ENCODE measurements at places on chromosomes 7 and 10.

DNA sequence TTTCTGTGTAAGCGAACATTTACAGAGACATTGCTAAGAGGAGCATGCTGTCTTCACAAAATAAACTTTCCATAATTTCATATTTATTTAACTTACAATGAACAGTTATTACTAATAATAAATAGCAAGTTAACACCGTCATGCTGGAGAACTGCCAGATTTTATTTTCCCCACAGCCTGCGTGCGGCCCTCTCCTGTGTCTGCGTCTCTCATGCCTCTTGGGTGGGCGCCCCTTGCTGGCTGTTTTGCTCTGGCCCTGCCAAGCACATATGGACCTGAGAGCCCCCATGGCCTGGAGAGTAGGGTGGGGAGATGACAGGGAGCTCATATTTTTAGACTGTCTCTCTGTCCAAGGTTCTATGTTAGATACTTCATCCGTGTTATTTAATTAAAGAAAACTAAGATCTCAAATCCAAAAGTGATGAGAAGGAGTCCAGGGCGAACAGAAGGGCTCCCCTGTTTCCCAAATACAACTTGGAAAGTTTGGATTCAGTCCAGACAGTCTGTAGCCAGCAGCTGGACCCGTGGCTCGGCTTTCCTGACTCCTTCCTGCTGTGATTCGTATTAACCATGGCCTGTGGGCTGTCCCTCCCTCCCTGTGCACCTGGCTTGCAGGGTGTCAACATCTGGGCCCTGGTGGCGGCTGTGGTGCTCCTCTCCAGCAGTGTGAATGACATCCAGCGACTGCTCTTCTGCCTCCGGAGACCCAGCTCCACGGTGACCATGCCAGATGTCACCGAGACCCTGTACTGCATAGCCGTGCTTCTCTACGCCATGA, 20.5 kb downstream of the FBH1 start:
- no peak for DNase-seq

- no peak for DNase-seq
These were observed 10.9 kb downstream of the SEC31B start for GRCh38 chr10:100508691-100509150.

DNA sequence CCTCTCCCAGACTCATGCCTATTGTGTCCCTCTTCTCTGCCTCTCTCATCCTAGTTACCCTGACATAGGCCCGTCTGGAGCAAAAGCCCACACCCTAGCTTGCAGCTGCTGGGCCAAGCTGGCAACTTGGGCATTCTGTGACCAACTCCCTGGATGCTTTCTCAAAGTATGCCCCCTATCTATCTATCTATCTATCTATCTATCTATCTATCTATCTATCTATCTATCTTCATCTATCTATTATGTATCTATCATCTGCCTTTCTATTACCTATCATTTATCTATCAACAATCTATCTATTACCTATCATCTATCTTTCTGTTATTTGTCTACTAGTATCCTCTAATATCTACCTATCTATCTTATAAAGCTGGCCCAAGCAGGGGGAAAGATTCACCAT, 45.4 kb upstream of the COL13A1 start:
- no peak for DNase-seq

DNA sequence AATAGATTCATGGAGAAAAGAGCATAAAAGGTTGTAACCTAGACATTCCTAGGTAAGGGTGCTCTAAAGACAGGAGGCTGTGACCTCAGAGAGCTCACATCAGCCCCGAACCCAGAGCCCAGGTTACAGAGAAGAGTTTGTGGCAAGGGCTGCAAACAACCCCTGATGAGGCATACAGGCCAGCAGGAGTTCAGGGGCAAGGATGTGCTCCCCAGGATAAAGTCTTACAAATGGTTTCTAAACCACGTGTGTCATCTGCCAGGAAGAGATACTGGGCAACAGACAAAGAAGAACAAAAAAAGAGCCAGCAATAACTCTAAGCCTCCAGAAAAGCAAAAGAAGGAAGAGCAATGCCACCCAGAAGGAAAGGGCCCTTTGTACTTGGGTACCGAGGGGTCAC, 27.7 kb downstream of the NCAPG2 start:
- DNase-seq, result no peak

DNA sequence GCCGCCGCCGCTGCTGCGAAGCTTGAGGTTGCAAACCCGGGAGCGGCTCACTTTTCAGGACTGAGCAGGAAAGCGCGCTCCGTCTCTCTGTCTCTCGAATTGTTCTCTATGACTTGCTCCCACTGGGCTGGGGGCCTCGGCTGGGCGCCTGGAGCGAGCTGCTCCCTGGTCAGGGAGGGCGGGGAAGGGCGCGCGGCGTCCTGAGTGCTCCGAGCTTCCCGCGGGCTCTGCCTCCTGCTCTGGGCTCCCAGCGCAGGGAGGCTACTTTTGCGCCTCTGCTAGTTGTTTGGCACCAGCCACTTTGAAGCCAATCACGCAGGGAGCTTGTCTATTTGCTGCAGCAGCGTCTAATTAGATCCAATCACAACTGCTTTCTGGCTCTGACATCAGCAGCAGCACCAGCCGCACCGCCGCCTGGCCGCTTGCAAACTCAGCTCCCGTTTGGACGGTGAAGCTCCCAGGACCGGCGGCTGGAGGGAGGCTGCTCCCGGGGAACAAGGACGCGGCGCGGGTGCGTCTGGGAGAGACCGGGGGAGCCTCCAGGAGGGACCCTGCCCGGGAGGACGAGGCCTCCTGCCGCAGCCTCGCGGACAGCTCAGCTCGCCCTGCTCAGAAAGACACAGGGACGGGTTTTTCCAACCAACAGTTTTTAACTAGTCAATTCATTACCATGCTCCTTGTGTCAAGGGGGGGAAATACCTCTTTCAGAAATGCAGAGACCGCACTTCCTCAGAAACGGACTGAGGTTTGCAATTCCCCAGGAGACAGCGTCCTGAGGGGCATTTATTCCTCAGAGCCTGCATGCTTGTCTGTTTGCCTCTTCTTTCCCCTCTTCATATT, at the start of gene ADARB2:
Gene ADARB2, minus strand, starts transcription at position 304 of the 840 bp plus-strand sequence.
- DNase-seq, result no peak

GRCh38 chr7:36796850-36797536, 72.7 kb upstream of the AOAH start:
- no peak for DNase-seq

- DNase-seq, result no peak
These were observed 73.5 kb upstream of the PDSS1 start for GRCh38 chr10:26624006-26624405.

- DNase-seq, result no peak
These were observed 425.9 kb downstream of the LRMDA start for GRCh38 chr10:75857269-75857846.

DNA sequence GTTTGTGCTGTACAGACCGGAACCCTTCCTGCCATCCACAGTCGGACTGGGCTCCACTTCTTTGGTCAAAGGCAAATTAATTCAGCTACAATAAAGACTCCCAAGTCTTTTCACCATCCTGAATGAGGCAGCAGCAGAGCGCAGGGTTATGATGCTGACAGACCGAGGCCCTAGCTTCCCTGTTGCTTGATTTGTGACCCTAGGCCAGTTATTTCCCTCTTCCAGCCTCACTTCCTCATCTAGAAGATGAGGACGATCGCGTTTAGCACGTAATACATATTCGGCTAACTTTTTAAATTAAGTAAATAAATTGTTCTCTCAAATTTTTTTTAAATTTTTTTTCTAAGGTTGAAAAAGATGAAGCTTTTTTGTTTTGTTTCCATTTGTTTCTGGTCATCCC, 18.1 kb downstream of the ADRB1 start:
- no peak for DNase-seq

GRCh38 chr10:86964061-86964846, 4.0 kb upstream of the ADIRF start:
- DNase-seq, result no peak

DNA sequence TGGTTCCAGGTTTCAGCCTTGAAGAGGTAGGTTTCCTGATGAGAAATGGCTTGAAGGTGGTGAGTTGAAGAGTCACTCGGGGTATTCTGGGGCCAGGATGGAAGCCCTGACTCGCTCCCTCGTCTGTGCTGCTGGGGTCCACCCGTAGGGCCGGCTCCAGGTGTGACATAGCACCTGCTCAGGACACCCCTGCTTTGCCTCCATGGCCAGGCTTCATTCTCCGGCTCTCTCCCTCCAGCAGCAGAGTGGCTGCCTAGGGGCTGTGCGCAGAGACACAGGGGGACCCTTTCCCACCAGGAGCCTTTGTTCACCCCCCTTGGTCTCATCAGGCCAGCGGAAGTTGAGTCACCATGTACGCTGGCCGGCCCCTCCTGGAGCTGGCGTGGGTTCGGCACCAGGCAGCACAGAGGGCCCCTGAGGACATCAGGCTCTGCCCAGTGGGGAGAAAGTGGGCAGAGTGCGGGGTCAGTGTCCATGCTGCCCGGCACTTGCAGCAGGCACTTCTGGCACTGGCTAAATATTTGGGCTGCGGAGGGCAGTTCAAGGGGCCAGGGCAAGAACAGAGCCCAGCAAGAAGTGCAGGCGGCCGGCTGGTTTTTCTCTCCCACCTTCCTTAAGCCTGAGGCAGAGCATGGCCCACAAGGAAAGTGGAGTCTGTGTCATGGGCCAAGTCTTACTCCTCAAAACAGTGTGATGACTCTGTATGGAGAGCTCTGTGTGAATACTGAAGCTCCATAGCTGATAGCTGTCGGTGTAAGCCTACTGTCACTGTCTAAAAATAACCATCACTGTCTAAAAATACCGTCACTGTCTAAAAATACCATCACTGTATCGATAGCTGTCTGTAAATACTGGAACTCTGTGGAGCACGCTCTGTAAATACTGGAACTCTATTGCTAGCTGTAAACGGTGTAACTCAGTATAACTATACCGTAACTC, 3.7 kb upstream of the PRKAR1B start:
- DNase-seq, result no peak

- DNase-seq, result no peak
These were observed 83.9 kb upstream of the IGFBP3 start for GRCh38 chr7:46004965-46005364.

GRCh38 chr7:106778656-106779250, 86.3 kb upstream of the PIK3CG start:
- DNase-seq, result no peak

GRCh38 chr10:113869789-113870188, 15.3 kb downstream of the NHLRC2 start:
- DNase-seq, result no peak

DNA sequence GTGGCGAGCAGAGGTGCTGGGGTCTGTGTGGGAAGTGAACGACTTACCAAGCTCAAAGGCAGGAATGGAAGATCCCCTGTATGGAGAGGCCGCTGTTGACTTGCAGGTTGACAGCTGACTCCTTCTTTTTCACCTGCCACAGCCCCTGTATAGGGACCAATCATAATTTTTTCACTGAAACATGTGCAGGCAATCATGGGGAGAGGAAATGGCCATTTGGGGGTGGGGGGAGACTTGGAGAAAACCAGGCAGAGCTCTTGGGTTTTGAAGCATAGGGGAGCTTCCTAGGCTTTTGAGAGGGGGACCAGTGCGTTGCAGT, 101.4 kb downstream of the WDR37 start:
- DNase-seq, result no peak

GRCh38 chr10:19966751-19967150, 150.5 kb downstream of the PLXDC2 start:
- DNase-seq, result no peak

DNA sequence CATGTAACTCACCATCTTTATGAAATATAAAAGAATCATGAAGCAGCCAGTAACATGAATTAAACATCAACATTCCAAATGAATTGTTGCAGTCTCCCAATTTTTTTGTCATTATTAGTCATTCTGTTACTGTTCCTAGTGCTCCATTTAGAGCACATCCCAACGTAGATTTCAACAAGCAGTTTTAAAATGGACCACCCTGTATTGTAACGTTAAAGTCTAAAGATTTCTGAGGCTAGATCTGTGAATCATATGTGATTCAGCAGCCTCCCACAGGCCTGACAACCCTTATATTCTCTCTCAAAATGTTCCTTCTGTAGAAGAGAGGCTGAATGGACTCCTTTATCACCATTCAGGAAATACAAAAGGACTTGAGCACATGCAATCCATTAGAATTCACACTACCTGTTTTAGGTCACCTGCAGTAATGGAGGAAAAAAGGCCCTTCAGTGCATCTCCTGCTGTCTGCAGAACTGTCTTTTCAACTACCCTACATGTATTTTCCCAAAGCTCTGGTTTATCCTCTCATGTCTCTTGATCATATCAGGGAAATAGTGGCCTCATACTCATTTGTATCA, 81.4 kb downstream of the CACNA2D1 start:
- no peak for DNase-seq

DNA sequence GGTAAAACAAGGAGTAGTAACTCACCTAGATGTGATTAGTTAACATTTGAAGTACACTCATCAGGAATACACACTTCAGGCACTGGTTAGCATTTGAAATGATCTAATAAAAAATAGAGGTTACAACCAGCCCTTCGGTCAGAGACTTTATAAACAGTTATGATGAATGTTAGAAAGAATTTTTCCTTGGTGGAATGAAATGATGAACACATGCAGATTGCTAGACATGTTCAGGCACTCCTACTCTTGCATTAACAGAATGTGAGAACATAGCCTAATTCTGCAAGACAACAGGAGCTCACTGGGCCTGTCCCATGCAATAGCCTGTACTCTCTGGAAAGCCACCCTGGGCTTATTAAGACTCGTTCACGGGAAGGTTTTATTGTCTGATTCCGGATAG, 47.3 kb upstream of the TECTB start:
- DNase-seq, result no peak

DNA sequence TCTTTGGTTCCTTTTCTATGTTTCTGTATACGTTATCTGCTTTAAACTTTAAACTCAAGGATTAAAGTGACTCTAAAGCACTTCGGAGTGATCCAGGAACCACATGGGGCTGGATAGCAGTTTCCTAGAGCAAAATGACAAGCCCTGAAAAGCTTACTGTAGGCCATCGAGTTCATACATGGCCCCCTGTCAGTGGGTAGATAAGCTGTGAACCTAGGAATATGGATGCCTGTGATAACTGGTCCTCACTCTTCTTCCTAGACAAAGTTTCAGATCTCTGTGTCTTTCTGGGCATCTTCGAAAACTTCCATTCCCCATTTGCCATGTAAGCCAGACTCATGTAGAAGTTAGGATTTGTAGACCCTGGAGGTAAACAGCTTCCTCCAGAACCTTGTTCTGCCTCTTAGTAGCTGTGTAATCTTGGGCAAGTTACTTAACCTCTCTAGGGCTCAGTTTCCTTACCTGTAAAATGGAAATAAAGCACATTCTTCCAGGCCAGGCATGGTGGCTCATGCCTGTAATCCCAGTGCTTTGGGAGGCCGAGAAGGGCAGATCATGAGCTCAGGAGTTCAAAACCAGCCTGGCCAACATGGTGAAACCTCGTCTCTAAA, 49.3 kb upstream of the KMT2E start:
- DNase-seq, result no peak

- DNase-seq, result no peak
These were observed 917.0 kb downstream of the CNTNAP2 start for GRCh38 chr7:147033641-147034040.

GRCh38 chr10:133267293-133267692, 9.4 kb downstream of the ADAM8 start:
- no peak for DNase-seq

GRCh38 chr7:75591467-75592255, 99.5 kb downstream of the SPDYE5 start:
- no peak for DNase-seq

Data from psoas muscle (tissue), 8 donors.